ENCODE measurements at places on chromosomes 1 and 21. TPM values are rescaled to one million over a fixed set of nuclear protein-coding genes. Genes with fewer than 3 reads are reported as not detected.

Gene ST6GALNAC5
- 1.4 TPM for polyA plus RNA-seq

Gene FCRL3
- not detected for polyA plus RNA-seq

Gene THEM5
- 0.56 TPM for polyA plus RNA-seq

Gene COA6
- 26.2 TPM for polyA plus RNA-seq

- DNase-seq: no peak
Observed at GRCh38 chr1:223873044-223873443, 27.3 kb upstream of the TP53BP2 start.

DNA sequence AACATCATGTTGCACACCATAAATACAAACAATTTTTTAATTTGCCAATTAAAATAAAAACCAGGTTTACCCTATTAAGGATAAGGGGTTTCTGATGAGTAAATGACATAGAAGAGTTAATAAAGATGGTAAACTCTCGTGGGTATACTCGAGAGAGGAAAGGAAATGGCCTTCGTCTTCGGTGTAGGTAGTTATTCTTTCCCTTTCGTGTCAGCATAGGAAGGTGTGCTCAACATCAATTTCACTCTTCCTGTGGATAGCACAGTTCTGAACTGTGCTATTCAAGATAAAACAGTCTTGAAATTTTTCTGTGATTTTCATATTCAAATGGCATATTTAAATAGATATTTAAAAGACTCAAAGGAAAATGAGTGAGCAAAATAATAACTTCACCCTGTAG, 98.2 kb downstream of the RGL1 start:
- no peak for DNase-seq
